Central memory CD4-positive, alpha-beta T cell (primary cell): ENCODE measurements at places on chromosomes 11 and 22.

DNA sequence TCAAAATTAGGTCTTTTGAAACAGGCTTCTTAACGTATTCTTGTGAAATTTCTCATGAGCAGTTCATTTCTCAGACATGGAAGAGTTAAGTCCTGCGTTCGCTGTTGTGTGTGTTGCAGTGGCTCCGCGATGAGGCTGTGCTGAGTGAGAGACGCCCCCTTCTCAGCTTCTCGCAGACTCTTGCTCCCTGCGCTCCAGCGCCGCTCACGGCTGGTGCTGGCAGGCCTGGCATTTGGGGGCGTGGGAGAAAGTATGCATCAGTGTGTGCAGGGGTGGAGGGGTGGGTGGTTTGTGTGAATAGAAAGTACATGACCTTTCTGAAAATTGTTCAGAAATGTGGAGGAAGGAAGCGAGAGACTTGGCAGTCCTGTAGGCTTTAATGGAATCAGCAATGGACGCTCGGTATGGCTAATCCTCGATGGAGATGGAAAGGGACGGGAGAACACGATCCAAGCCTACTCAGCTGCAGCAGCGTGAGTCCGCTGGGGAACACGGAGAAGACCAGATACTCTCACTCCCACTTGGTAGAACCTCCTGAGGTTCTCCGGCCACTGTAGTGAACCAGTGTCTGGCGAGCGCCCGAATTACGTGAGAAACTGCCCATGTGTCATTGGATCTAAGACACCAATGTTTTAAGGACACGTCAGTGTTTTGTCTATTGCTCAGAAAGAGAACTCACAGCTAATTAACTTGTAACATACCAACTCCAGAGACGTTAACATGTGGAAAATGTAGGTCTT is 5.9 kb downstream of the TAB1 start:
- DNase-seq = no peak

GRCh38 chr11:129620237-129621104 is 195.2 kb upstream of the TMEM45B start:
- no peak for DNase-seq

- no peak for DNase-seq
Observed at GRCh38 chr11:99349151-99349673, 328.5 kb downstream of the CNTN5 start.

- DNase-seq = no peak
Observed at GRCh38 chr11:26626346-26626745, 54.3 kb upstream of the MUC15 start.

DNA sequence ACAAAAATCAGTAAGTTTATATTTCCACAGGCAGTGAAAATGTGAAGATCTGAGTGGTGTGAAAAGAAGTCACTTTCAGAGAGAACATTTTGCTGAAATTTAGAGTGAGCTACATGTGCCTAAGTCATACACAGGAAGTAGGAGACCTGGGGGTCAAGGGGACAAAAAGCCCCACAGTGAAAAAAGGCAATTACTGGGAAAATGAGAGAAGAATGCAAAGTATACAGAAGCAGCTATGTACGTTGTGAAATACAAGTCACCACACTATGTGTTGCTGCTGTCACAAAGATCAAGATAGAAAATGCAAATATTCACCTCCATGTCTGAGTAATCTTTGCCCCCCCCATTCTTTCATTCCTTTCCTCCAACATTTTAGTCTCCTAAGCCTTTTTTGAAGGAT is 21.6 kb upstream of the SESN3 start:
- DNase-seq = no peak

- no peak for DNase-seq
Observed at GRCh38 chr11:119194811-119195440, 9.7 kb downstream of the NHERF4 start.

DNA sequence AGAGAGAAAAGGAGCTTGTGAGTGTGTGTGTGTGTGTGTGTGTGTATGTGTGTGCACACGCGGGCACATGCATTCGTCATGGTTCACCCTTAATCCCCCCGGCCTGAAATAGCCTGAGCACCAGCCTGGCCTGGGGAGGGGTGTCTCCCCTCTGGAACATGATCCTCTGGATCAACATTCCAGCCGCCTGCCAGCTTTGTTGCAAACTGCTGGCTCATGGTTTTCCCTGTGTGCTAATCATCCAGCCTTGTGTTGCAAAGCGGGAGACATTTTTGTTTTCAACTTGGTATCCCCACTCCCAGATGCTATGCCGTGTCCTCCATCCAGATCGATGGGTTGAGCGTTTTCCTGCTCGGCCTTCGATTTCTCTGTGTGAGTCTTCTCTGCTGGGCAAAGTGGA is 94.3 kb downstream of the FEZ1 start:
- no peak for DNase-seq

DNA sequence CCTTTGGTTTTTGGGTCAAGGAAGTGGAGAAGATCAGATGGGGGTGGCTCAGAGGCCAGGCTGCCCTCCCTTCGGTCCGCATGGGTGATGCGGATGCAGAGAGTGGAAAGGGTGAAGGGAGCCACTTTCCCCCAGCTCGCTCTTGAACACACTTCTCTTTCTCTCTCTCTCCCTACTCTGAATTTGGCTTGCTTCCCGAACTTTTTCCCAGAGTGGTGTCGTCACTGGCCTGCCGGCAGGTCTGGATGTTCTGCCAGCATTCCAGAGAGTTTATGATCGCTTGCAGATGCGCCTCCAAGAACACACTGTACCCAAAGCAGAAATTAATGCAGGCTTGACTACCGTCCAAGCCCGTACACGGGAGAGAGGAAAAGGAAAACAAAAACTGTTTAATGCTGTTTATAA is 103.2 kb downstream of the ZBTB16 start:
- DNase-seq = no peak

- no peak for DNase-seq
Observed at GRCh38 chr11:1199241-1199750, 23.6 kb upstream of the MUC5B start.

- DNase-seq = no peak
Observed at GRCh38 chr11:1040428-1041148, 4.1 kb upstream of the MUC6 start.

DNA sequence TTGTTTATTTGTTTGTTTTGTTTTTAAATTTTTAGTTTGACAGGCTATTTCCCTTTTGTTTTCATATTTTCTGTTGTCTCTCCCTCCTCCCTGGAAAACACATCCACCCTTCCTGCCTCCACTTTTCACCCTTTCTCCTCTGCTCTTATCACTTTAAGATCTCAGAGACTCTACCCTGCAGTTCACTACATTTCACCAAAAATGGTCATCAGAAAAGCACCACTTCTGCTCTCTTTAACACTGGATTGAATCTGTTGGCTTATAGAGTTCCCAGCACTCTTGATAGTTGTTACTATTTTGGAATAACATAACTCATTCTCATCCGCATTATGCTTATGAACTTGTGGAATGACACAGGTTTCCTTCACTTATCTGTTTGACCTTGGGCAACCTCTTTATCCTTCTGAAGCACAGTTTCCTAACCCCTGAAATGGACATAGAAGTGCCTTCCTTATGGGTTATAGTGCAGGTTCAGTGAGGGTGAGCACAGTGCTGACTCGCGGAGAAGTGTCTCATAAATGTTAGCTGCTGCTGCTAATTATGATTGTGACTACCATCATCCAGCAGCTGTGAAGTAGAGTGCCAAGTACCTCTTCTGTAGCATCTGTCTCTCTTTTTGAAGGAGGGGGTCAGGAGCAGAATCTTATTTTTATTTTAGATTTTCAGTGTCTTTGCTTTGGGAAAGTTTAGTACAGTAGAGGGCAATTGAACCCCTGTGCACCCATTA is 15.0 kb downstream of the TEAD1 start:
- no peak for DNase-seq

DNA sequence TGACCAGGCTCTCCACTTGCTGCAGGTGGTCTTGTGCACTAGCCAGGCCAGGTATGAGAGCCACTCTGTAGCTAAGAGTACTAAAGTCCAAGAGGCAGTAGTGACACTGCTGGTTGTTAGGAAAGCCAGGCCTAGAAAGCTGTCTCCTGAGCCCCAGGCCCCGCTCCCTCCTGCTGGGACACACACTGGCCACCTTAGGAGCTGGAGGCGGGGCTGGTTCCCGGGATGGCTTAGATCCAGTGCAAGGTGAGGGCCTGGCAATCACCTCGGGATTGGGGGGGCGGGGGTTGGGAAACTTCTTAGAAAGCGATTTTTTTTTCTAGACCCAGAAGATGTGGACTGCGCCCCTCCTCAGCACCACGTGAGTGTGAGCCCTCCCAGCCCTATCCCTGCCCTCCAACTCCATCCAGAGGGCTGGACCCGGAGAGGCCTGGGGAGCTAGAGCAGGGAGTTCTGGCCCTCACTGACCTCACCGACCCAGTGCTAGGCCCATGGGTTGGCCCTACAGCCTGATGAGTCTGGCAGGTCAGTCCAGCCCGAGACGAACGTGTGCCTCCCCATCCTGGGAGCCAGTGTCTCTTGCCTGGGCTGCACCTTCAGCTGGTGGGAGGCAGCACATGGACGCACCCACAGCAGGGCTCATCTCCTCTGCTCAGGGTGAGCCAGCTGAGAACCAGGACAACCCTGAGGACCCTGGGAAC is 18.1 kb downstream of the SLC37A2 start:
- no peak for DNase-seq

DNA sequence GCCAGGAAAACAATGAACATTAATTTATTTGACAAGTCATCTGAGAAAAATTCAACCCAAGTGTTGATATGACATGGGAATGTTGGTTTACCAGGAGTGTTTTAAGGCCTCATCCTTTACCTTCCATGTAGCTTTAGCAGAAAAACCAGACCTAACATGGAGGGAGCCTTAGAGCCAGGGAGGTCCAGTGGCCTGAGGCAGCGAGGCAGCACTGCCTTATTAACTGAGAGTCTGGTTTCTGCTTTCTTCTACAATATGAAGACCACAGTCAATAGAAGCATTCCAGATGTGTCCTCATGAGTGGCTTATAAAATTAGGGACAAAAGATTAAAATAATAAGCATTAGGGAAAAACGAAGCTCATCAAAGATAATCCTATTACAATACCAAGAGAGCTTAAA is 61.5 kb downstream of the DKK3 start:
- DNase-seq = no peak

- no peak for DNase-seq
Observed at GRCh38 chr11:65172600-65172999, 2.6 kb downstream of the SPDYC start.

- no peak for DNase-seq
Observed at GRCh38 chr22:38271927-38272372, 860 bp downstream of the TMEM184B start.

GRCh38 chr11:83520849-83521248 is 234.7 kb upstream of the CCDC90B start:
- no peak for DNase-seq

DNA sequence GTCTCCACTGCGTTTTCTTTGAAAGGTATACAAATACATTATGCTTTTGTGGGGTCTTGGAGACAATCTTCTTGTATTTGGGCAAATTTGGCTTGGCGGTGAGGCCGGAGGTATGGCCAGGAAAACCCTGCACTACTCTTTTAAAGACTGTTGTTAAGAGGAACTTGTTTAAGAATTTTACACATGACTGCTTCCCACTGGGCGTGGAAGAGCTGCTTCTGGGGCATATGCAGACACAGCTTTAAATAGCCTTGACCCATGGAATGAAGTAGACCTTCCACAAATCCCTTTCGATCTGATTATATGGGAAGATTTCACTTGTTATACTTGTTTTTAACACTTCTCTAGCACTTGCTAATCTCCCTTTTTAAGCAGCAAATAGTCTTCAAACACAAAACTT is 453.6 kb downstream of the MN1 start:
- no peak for DNase-seq

- no peak for DNase-seq
Observed at GRCh38 chr11:110297726-110298300, 1.4 kb upstream of the RDX start.

- no peak for DNase-seq
Observed at GRCh38 chr11:67408437-67409200, 4.7 kb downstream of the TBC1D10C start.

- DNase-seq = no peak
Observed at GRCh38 chr22:21826204-21826603, 41.2 kb downstream of the MAPK1 start.

DNA sequence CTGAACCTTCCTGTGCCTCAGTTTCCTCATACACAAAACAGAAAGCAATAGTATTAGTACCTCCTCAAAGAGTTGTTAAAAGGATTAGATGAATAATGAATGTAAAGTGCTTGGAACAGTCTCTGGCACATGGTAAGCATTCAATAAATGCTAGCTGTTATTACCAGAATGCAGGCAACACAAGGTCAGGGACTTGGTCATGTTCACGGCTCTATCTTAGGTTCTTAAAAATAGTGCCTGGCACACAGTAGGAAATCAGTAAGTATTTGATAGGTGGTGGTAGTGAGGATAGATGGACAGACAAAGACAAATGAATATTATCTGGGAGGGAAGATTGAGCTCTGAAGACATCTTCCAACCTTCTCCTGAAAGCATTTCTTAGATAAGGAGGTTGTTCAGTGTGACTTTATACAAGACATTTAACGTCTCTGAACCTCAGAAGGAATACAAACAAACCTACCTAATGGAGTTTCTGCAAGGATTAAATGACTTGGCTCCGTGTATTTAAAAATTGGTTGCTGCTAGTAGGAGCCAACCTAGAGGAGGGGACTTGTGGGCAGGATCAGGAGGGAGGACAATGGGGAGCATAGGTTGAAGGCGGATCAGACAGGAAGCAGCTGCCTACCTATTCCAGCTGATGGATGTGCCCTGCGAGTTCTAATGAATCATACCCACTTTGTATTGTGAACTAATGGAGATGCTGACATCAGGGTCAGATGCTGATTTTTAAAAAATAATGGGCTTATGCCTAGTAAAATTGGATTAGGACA is 94.1 kb downstream of the DBX1 start:
- no peak for DNase-seq

- DNase-seq = no peak
Observed at GRCh38 chr22:24441406-24442351, 14.3 kb downstream of the ADORA2A start.

GRCh38 chr22:32788904-32789624 is 12.4 kb upstream of the TIMP3 start:
- no peak for DNase-seq

DNA sequence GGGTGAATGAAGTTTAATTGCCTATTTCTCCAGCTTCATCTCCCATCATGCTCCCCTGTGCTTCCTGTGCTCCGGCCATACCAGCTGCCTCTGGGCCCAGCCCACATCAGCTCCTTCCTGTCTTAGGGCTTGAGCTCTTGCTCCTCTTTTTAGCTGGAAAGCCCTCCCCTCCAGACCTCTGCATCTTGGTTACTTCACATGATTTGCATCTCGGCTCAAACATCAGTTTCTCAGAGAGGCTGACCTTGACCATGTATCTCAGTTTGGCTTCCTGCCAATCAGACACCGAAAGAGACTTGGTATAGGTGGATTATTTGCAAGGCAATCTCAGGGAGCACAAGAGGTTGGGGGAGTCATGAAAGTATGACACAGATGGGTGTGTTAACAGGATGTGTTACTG is 73.2 kb upstream of the TIMP3 start:
- DNase-seq = no peak

GRCh38 chr11:26271666-26272065 is 60.3 kb upstream of the ANO3 start:
- no peak for DNase-seq
